BE2C (cell line): ENCODE measurements at places on chromosomes 7 and 10.
A peak's percentile ranks its signal among the peaks of the same experiment; 100 is the strongest.

- peak; percentile 8 for DNase-seq
Observed at GRCh38 chr7:102935450-102936115, 22.8 kb downstream of the LRRC17 start.

- no peak for DNase-seq
Observed at GRCh38 chr10:77409697-77410471, 227.7 kb downstream of the KCNMA1 start.

- DNase-seq: no peak
Observed at GRCh38 chr10:20898866-20899535, 1.9 kb upstream of the NEBL start.

DNA sequence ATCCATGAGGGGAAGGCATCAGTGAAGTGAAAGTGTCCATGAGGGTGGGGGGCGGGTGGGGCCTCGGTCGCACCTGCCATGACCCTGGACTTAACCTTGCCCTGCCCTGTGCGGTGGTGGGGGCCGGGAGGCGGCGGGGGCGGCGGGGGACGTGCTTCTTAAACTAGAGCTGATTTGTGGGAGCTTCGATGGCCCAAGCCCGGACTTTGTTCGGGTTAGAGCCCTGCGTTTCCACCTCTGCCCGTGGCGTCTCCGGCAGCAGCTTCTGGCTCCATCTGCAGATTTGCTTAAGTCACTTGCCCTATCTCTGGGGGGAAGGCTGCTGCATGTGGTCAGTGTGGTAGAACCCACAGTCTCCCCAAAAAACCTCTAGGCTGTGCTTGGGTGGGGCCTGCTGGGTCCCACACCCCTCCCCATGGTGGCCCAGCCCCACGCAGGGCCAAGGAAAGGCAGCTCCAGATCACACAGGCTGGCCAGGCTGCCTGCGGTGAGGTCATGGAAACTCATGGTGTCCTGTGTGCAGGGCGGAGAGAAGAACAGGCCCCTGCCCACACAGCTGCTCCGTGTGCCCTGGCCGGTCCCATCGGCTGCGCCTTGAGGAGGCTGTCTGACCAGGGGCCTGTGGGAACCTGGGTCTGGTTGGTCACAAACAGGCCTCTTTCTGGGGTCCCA lies 93.2 kb downstream of the INPP5A start:
- DNase-seq: no peak

GRCh38 chr7:107167483-107168232 lies 1.1 kb upstream of the HBP1 start:
- DNase-seq: peak; percentile 24

DNA sequence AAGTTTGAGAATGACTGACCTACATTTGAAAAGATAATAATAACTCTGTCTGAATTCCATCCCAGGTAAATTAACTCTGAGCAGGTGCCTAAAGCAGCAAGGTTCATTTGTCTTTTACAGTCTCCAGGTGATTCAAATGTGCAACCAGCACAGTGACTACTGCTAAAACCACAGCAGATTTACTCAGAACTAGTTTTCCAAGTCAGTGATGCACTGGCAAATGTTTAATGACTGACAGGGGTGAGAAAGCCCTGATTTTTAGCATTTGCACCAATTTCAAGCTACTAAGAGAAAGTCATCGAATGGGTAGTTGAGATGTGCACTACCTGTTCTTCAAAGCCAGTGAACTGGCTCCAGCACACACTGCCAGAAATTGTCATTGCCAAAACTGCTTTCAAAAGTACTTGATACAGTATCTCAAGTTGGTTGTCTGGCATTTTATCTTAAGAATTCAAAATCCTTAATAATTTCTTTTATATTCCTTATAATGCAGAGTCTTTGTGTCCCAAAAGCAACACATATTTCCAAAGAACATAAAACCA lies 60.3 kb downstream of the ATOH7 start:
- no peak for DNase-seq

DNA sequence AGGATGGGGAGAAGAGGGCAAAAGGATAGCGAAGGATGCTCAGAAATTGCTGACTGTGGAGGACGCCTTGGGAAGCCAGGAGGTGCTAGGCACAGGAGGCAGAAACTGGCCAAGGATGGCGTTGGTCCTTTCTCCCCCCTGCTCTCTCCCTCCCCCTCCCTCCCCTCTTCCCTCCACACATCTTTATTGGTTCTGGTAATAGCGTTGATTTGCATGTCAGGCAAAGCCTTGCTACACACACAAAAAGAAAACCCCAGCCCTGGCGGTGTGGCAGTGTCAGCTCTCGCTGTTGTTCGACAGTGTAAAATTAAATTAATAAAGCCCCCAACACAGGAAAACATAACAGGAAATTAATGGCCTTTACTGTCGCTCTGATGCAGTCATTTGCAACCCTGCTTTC lies 47.2 kb downstream of the PAX2 start:
- no peak for DNase-seq

DNA sequence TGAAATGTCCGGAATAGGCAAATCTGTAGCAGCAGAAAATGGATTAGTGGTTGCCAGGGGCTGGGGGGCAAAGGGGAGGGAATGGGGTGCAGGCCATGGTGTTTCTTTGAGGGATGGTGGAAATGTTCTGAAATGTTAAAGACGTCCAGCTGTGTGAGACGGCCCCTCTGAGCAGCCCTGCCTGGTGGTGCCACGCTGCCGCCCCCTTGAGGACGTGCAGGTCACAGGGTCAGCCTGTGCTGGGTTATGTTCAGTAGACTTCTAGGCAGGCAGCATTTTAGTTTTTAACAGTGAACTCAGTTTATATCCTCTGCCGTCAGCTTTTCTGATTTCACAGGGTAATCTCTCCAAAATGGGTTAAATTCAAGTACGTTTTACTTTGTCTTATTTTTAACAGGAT lies 9.4 kb downstream of the NUB1 start:
- peak; percentile 62 for DNase-seq

DNA sequence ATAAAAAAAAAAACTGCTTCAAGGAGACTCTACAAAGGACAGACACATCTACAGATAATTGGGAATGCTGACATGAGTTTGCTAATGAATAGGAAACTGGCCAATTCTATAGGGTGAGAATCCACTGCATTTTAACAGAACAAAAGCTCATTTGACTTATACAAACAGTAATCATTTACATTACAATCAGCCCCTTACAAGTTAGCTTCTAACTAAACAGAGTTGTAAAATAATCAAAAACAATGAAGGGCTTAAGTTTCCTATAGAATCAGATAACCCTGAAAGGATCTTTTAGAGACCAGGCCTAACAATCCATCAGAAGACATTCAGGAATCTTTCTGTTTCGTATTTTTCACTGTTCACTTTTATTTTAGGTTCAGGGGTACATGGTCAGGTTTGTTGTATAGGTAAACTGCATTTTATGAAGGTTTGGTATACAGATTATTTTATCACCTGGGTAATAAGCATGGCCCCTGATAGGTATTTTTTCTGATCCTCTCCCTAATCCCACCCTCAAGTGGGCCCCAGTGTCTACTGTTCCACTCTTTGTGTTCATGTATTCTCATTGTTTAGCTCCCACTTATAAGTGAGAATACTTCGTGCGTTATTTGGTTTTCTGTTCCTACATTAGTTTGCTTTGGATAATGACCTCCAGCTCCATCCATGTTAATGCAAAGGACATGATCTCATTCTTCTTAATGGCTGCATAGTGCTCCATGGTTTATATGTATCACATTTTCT lies 131.3 kb upstream of the NOBOX start:
- no peak for DNase-seq

DNA sequence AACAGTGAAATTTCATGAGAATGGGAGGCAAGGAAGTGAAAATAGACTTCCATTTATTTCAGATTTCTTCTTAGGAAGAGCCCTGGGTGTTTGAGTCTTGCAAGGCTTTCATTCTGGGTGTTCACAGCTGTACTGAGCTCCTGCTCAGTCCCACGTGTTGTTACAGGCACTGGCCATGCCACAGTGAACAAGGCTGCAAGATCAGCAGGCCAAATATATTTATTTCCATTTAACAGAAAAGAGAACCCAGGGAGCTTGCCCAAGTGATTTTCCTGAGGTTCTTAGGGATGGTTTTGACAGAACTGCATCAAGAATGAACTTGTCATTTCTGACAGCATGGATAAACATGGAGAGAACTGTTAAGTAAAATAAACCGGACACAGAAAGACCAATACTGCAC lies 54.5 kb upstream of the CD36 start:
- DNase-seq: no peak

DNA sequence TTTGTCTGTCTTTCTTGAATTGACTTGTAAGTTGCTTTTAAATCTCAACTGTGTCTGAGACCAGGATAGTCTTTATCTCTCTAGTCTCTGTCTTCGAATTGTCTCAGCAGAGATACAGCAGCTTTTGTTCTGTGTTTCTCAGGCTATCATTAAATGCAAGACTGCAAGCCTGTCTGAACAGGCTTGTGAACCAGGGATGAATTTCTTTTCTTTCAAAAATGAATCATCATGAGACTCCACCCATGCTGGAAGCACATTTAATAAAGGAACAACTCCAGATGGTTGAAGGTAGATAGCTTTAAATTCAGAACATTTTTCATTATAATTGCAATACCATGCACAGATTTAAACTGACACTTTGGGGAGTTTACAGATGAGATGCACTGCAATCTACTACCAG lies 155.9 kb downstream of the SEC23IP start:
- DNase-seq: no peak

DNA sequence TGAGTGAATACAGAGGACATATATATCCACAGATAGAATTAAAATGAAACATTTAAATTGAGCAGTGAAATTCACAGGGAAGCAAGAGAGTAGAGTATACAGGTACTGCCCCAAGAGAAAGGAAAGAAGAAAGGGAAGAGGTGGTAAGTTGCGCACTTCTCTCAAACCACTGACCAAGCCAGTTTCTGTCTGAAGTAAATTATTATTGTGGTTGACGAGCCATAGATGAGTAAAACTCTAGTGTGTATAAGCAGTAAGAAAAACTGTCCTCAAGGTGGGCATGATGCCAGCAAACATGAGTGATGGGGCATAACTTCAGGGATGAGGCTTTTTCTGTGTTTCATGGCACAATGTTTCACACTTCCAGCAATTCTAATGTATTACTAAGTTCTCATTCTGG lies 4.4 kb upstream of the BET1 start:
- no peak for DNase-seq

DNA sequence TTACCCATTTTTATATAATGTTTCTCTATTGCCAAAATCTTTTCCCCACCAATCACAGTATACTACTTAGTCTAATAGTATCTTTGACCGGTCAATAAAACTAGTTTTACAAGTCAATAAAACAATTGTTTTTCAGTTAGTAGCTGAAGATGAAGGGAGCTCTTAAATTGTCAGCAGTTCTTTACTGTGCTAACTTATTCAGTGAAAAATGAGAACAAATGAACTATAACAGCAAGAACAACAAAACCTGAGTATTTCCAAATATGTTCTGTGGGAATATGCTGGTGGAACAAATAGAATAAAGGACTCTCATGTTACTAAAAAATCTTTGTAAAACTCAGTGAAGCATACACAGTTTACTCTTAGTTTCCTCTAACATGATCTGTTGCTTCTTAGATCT lies 134.0 kb downstream of the SEMA3D start:
- DNase-seq: no peak

GRCh38 chr7:96088579-96088978 lies 233.3 kb downstream of the SLC25A13 start:
- DNase-seq: no peak

- DNase-seq: no peak
Observed at GRCh38 chr10:52390388-52390787, 76.3 kb downstream of the DKK1 start.

- no peak for DNase-seq
Observed at GRCh38 chr10:6877722-6878392, 297.8 kb upstream of the PRKCQ start.

GRCh38 chr10:94178475-94179253 lies 184.1 kb downstream of the NOC3L start:
- DNase-seq: no peak

DNA sequence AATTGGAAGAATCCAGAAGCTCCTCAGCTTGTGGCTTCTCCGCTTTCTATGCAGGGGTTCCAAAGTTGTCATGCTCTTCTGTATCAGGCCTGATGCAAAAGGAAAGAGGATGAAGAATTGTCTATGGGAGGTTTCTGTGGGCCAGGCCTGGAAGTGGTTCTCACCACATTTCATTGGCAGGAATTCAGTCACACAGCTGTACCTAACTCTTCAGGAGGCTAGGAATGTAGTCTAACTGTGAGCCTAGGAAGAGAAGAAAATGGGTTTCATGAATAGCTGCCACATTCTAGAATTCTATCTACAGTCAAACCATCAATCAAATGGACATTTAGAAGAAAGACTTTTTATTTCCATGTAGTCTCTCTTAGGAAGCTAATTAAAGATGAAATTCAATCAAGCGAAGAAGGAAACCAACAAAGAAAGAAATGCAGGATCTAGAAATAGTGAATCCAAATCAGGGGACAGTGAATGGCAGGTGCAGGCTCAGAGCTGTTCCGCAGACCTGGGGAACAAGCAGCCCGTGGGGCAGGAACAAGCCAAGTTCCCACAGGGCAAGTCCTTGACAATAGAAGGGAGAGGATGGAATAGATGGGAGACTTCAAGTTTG lies 25.4 kb upstream of the USP6NL start:
- no peak for DNase-seq

GRCh38 chr7:22574754-22575520 lies 74.9 kb upstream of the STEAP1B start:
- DNase-seq: no peak
